Nucleus accumbens (tissue), 56 donors: ENCODE measurements at places on chromosomes 3 and 15.

- DNase-seq, result no peak
Measured at GRCh38 chr3:111331306-111331705, 210.7 kb upstream of the CD96 start.

DNA sequence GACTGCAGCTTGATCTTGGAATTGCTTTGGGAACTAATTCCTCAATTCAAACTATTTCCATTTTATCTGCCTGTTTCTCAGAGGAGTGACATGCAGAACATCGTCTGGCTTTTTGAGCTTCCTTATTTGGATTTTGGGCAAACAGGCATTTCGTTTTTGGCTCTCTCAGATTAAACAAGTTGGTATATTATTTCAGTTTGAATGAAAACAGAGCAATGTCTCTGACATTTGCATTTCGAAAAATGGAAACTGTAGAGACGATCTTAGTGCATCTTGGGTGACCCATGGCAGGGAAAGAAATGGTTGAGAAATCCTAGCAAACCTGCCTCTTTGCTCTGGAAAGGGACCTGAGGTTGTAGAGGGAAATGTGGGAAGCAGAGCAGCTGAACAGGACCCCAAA is 33.0 kb upstream of the SNRK start:
- DNase-seq, result no peak

DNA sequence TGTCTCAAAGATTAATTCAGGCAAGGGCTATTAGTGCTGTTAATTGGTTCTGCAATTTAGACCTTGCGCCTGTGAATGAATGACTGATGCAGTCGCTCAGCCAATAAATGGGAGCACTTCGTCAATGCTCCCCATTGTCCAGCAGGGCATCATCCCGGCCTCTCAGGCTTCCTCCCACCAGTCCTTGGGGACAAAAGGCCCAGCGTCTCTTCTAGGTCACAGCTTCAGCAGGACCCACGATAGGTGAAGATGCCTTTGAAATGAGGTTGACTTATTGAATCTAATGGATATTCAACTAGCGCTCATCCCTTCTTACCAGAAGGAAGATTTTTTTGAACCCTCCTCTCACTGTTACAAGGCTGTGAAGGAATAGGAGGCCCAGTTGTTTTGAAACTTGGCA is 47.7 kb upstream of the CLDN18 start:
- no peak for DNase-seq

- no peak for DNase-seq
Measured at GRCh38 chr15:40100123-40100946, 8.3 kb downstream of the BMF start.

- no peak for DNase-seq
Measured at GRCh38 chr3:170651260-170651845, 65.5 kb upstream of the SLC7A14 start.

GRCh38 chr3:43994657-43995546 is 246.8 kb upstream of the TOPAZ1 start:
- no peak for DNase-seq

GRCh38 chr3:135240426-135240825 is 445.4 kb downstream of the EPHB1 start:
- no peak for DNase-seq

- DNase-seq, result no peak
Measured at GRCh38 chr3:179321668-179322285, 1.1 kb upstream of the ZNF639 start.

DNA sequence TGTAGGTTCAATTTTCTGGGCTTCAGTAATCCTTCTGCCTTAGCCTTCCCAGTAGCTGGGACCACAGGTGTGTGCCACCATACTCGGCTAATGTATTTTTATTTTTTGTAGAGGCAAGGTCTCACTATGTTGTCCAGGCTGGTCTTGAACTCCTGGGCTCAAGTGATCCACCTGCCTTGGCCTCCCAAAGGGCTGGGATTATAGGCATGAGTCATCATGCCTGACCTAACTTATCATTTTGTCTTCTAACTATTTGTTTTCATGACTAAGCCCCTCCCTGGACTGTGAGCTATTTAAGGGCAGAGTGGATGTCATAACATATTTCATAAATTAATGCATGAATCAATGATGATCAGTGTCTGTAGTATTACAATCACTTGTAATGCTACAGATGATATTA is 56.1 kb upstream of the PIAS1 start:
- no peak for DNase-seq

- no peak for DNase-seq
Measured at GRCh38 chr15:69443032-69443611, 9.5 kb upstream of the RPLP1 start.

DNA sequence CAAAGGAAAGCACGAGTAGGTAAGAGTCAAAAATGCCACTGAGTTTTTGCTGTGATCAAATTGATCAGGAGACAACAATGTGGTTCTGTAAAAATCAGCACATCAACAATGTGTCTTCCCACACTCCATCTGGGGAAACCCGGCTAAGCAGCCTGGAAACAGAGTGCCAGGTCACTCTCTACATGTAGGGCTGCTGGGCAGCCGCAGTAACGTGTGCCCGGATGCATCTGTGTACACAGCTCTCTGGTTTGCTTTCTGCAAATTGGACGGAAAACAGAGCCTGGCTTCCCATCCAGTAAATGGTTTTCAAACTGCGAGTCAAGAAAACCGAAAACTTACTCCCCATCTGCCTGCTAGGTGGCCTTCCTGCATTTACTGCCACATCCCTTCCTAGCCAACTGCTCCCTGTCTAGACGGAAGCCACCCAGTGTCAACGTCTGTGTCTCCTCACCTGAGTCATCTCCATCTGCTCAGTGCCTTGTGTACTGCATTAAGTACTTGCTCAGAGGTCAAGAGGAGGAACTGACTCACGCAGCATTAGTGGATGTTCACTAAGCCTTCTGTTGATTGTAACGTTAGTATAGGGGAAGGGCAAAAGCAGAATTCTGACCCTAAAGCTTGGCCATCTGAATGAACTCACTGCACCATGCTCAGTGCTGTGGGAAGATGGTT is 124.1 kb downstream of the TJP1 start:
- no peak for DNase-seq

GRCh38 chr3:197949191-197949777 is 706 bp upstream of the RPL35A start:
- DNase-seq, result no peak

DNA sequence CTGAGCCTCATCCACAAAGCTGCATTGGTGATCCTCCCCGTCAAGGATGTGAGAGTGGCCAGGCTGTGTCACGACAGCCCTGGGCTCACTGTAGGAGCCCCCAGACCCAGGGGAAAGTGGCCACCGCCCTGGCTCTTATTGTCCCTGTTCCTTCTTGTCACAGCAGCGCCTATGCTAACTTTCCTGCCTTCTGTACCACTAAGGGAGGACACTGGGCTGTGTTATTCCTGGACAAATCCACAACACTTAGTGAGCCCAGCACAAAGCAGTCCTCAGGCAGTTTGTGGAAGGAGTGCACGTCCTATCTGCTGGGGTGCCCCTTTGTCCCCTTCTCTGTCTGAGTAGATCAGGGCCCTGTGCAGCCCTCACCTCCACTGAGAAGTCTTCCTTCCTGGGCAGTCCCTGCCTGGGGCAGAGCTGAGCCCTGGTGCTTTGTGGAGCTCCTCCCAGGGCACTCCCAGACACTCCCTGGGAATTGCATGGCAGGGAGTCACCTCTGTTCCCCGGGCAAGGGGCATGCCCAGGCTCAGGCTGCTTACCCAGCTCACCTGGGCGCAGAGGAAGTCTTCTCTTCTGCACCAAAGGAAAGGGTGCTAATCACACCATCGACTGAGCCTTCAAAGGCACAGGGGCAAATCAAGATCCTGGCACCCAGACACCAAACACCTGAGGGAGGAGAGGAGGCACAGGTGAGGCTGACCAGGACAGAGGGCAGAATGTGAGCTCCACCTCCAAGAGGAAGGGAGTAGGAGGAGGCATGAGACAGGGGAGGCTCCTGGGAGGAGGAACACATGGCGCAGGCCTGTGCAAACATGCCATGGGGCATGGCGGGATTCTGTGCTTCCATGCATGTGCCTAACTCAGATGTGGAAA is 138.7 kb downstream of the KLF13 start:
- DNase-seq, result no peak
